Omental fat pad (tissue), 4 donors: ENCODE measurements at places on chromosomes 13 and 19. TPM values are rescaled to one million over a fixed set of nuclear protein-coding genes. Genes with fewer than 3 reads are reported as not detected.

DNA sequence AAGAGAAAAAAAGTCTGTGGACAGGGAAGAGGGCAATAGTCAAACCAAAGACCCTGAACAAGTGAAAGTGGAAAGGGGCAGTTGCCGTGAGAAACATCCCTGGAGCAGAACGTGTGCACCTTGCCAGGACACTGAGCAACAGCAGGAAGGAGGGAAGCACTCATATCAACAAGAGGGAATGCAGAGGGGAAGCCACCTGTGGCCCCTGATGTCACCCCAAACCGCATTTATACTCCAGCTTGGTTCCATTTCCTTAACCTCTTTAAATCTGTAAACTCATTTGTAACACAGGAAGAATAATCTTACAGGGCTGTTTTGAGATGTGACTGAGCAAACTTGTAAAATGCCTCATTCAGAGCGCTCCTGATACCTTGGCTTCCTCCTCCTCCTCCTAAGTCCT lies 698.8 kb downstream of the DIAPH3 start:
- no peak for DNase-seq

DNA sequence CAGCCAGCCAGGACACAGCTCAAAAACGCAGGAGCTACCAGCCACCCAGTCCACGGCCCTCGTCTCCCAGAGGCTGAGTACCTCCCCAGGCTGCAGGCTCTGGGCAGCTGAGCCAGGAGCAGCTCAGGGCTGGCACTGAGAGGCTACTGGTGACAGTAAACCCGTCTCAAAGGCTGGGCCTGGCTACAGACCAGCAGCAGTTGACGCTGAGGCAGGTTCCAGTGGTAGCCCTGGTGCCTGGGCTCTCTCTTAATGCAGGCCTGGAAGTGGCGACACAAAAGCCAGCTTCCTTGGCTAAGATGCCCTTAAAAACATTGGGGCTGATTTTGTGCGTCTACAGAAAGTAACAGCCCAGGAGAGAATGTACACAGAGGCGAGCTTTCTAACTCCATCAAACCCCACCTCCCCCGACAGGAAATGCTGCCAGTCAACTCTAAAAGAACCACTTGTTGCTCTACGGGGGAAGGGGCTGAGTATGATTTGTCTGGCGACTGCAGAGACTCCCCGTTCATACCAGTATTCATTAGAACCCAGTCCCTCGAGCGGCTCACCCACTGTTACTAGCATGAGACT lies 126.3 kb downstream of the STK24 start:
- DNase-seq = no peak

PTGER1 gene
- total RNA-seq = not detected

- no peak for DNase-seq
Observed at GRCh38 chr13:107250628-107251027, 682.7 kb upstream of the ARGLU1 start.

DNA sequence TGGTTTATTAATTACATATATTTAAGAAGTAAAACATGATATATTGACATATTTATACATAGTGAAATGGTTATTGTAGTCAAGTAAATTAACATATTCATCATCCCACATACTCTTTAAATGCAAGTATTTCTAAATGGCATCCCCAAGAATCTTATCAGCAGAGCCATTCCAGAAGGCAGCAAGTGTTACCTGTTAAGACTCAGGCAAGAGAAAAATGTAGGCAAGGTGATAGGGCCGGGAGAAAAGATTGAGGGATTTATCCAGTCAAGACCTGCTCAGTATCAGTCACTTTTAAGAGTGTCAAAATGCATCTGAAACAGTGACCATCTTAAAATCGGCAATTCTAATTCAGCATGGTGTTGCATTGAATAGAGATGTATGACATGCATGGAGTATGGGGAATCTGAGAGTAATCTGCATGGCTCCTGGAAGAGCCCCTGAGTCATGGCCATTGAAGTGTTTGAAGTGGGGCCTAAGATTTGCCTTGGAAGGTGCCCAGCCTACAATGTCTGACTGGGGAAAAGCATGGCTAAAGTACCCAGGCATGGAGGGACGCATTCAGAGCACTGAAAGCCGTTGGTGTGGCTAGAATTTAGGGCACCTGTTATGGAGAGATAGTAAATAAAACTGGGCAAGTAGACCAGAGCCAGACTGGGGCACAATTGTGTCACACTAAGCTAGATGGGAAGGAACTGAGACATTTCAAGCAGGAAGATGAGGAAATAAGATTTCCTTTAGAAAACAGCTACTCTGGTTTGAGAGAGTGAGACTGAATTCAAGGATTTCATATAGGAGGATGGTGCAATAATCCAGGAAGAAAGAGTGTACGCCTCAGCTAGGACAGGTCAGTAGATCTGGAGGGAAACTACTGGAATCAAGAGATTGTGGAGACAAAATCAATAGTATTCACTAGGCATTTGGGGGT lies 25.0 kb upstream of the C1QTNF9B start:
- DNase-seq = no peak
